ENCODE measurements at places on chromosomes 5 and 9. TPM values are rescaled to one million over a fixed set of nuclear protein-coding genes. Genes with fewer than 3 reads are reported as not detected.

Gene HTR1A
- not detected for total RNA-seq

Gene BRD3OS
- 14.1 TPM for total RNA-seq

Gene SCGB3A2
- total RNA-seq: not detected

Gene ZNF354B
- 5.0 TPM for total RNA-seq

Gene SLC34A3
- total RNA-seq: 0.11 TPM

Gene NUTM2G
- total RNA-seq: not detected

Gene CD72
- 0.13 TPM for total RNA-seq

Gene FCN2
- total RNA-seq: not detected

Gene LRRC70
- 0.32 TPM for total RNA-seq

Gene LRRC19
- total RNA-seq: not detected

Gene ADRB2
- 0.67 TPM for total RNA-seq

Gene PKD2L2
- total RNA-seq: not detected

Gene PHF24
- total RNA-seq: 0.08 TPM

Gene SPAG8
- 0.76 TPM for total RNA-seq

Gene DELE1
- total RNA-seq: 53.8 TPM

Gene MEIKIN
- not detected for total RNA-seq

Gene ENC1
- 6.1 TPM for total RNA-seq

Gene PPP3R2
- not detected for total RNA-seq

Gene IFNA2
- not detected for total RNA-seq

Gene MAMDC4
- 3.1 TPM for total RNA-seq

Gene IL31RA
- total RNA-seq: 1.8 TPM

Gene HTR4
- total RNA-seq: not detected

Gene DCTN3
- total RNA-seq: 110 TPM

Gene IFNA21
- not detected for total RNA-seq

Gene TMEFF1
- 1.3 TPM for total RNA-seq

Gene PRUNE2
- total RNA-seq: 0.06 TPM

Gene PCDHGA5
- total RNA-seq: 0.16 TPM

Gene SH2D3C
- total RNA-seq: not detected

Gene IFNA14
- total RNA-seq: not detected

All from A549 treated with GW870086 at 1 μM for 4 hours (cell line).